Upper lobe of right lung (tissue), 1 donor: ENCODE measurements at places on chromosomes 7 and 10. TPM values are rescaled to one million over a fixed set of nuclear protein-coding genes. Genes with fewer than 3 reads are reported as not detected.

- H3K27me3 ChIP-seq: no peaks in the 10 kb centered on the region
- H3K4me3 ChIP-seq: no peak overlapping the region
- H3K27ac ChIP-seq: no peak overlapping the region
- H3K4me1 ChIP-seq: no peaks in the 10 kb centered on the region
- no peaks in the 10 kb centered on the region for H3K36me3 ChIP-seq
These were observed 134.9 kb upstream of the CACNA2D1 start for GRCh38 chr7:82578430-82578829.

DNA sequence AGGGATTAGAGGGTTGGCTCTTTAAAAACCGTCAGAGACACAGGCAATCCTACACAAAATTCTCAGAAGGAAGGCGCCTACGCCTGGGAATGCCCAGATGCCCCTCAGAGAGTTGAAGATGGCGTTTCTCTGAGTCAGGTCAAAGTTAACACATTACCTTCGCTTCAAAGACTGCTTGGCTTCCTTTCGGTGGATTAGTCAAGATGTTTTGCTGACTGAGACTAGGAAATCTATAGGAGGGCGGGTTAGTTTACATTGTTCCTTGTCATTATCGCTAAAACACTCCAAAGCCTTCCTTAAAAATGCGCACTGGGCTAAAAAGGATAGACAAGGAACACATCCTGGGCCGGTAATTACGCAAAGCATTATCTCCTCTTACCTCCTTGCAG lies 995 bp upstream of the CFTR start:
- peak overlapping the region; percentile 45 for H3K4me3 ChIP-seq
- H3K4me1 ChIP-seq: no peaks in the 10 kb centered on the region
- peak overlapping the region; percentile 70 for H3K27ac ChIP-seq

- no peaks in the 10 kb centered on the region for H3K27me3 ChIP-seq
- no peaks in the 10 kb centered on the region for H3K4me1 ChIP-seq
- no peak for DNase-seq
- no peak overlapping the region for H3K4me3 ChIP-seq
- no peaks in the 10 kb centered on the region for H3K36me3 ChIP-seq
These were observed 284.5 kb downstream of the ADARB2 start for GRCh38 chr10:1452777-1453176.

PNLIPRP1 gene
- not detected for total RNA-seq

HTR7 gene
- total RNA-seq: 0.64 TPM
